ENCODE measurements at places on chromosomes 1 and 21. TPM values are rescaled to one million over a fixed set of nuclear protein-coding genes. Genes with fewer than 3 reads are reported as not detected.

Gene SELL
- polyA plus RNA-seq, result 0.61 TPM

Gene LRRC53
- polyA plus RNA-seq, result not detected

Gene REN
- polyA plus RNA-seq, result 1.0 TPM

Gene CDC14A
- 1.9 TPM for polyA plus RNA-seq

Gene ADAMTS1
- 88.4 TPM for polyA plus RNA-seq

Gene CLDN17
- polyA plus RNA-seq, result not detected

Gene C4BPA
- not detected for polyA plus RNA-seq

Gene ATP5PB
- polyA plus RNA-seq, result 918 TPM

Gene ACOT11
- polyA plus RNA-seq, result 16.7 TPM

Gene SLC27A3
- 26.5 TPM for polyA plus RNA-seq

Gene IFNLR1
- 3.4 TPM for polyA plus RNA-seq

Gene BATF3
- 0.75 TPM for polyA plus RNA-seq

Gene COL24A1
- 0.93 TPM for polyA plus RNA-seq

Gene PROX1
- 14.6 TPM for polyA plus RNA-seq

Gene RNU1-4
- not detected for polyA plus RNA-seq

Gene ATP1A4
- 0.07 TPM for polyA plus RNA-seq

Gene IL23R
- polyA plus RNA-seq, result not detected

Gene LAMB3
- polyA plus RNA-seq, result 4.9 TPM

Gene FCN3
- polyA plus RNA-seq, result 98.1 TPM

Gene NTNG1
- 0.05 TPM for polyA plus RNA-seq

Gene EXTL1
- 2.2 TPM for polyA plus RNA-seq

Gene SLC16A4
- polyA plus RNA-seq, result 3.0 TPM

Gene CELA2B
- not detected for polyA plus RNA-seq

Gene ERICH3
- polyA plus RNA-seq, result 0.07 TPM

Gene PEAR1
- polyA plus RNA-seq, result 6.9 TPM

Gene POMGNT1
- polyA plus RNA-seq, result 60.0 TPM

Gene OLIG2
- polyA plus RNA-seq, result not detected

Gene UBL4B
- polyA plus RNA-seq, result not detected

Gene XKR8
- 5.5 TPM for polyA plus RNA-seq
